ENCODE measurements at places on chromosomes 1 and 21.

GRCh38 chr21:27292783-27293182 is 325.9 kb upstream of the ADAMTS5 start:
- no peak for DNase-seq

- no peak for DNase-seq
Observed at GRCh38 chr1:118116401-118116800, 68.6 kb downstream of the SPAG17 start.

- no peak for DNase-seq
Observed at GRCh38 chr1:36539526-36539925, 56.8 kb upstream of the CSF3R start.

- no peak for DNase-seq
Observed at GRCh38 chr1:239989990-239990389, 101.7 kb upstream of the FMN2 start.

- DNase-seq, result no peak
Observed at GRCh38 chr1:3623441-3624199, 1.2 kb upstream of the TPRG1L start.

DNA sequence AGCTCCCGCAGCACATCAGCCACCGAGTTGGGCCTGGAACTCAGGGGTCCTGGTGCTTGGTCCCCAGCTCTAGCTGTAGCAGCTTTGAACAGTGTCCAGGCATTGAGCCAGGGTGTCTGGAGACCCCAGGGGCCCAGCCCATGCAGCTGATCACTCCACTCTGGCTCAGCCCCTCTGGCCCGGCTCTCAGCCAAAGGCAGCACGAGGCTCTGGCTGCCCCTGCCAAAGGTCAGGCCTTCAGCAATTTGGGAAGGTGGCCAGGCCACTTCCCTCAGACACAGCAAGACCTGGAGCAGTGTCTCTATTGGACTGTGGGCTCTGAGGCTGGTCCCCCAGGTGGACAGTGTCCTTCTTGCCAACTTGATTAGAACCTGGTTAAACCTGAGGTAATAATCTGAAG is 34.4 kb upstream of the RNF19B start:
- no peak for DNase-seq

- no peak for DNase-seq
Observed at GRCh38 chr1:19739628-19740027, 60.1 kb downstream of the TMCO4 start.

DNA sequence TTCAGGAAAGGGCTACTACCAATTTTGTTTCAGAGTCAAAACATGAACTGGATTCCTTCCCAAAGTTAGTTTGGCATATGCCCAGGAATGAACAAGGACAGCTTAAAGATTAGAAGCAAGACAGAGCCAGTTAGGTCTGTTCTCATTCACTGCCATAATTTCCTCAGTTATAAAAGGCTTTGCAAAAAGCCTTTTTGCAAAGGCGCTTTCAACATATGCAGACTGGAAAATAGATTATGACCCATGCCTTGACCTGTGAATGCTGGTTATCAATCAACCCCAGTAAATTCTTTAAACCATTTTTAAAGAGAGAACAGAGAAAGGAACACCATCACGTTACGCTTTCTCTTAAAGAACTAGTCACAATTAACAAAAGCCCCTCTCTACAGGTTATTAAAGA is 1.7 kb upstream of the FRRS1 start:
- no peak for DNase-seq

GRCh38 chr1:42541104-42541503 is 78.0 kb downstream of the CCDC30 start:
- DNase-seq, result no peak

DNA sequence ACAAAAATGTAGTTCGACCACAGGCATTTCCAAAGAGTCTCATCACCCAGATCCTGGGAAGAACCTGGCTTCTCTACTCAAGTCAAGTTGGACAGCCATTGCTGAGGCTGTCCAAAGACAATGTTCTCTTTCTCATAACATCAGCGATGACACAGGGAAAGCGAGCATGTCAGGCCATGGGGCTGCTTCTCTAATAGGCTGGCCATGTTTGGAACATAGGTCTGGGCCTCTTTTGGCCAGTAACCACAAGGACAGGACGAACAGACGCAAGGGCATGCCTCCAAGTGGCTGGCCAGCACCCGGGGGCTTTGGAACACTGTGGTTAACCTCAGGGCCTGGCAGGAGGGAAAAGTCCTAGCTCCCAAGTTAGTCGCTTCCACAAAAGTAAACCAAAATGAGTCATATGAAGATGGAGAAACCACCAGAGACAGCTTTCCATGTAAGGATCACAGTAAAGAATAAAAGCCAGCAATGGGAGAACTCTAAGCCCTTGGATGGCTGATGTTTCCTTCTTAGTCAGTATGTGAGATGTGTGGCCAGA is 80.6 kb upstream of the SLC44A3 start:
- DNase-seq, result no peak

DNA sequence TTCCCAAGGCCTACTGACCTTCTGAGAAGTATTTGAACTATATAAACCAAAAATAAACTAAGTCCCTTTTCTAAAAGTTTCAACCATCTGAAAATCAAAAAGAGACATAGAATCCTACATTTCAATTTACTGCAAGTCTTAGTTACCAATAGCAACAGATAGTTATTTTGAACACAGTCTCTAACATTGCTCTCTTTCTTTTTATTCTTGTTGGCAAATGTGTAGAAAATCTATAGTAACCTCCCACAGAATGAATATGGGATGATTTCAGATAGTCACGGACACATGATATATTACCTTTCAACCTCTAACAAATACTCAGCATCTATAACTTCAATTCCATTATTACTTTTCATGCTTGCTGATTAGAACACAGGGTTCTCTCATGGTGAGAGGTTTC is 68.9 kb upstream of the RAB3GAP2 start:
- DNase-seq, result no peak

GRCh38 chr1:68384321-68384813 is 65.4 kb downstream of the RPE65 start:
- peak; percentile 10 for DNase-seq

- no peak for DNase-seq
Observed at GRCh38 chr1:244050835-244051444, at the start of gene ZBTB18. TSS of gene ZBTB18 (plus strand) at chr1:244051283. CDS start at chr1:244051432, 149 bp downstream.

DNA sequence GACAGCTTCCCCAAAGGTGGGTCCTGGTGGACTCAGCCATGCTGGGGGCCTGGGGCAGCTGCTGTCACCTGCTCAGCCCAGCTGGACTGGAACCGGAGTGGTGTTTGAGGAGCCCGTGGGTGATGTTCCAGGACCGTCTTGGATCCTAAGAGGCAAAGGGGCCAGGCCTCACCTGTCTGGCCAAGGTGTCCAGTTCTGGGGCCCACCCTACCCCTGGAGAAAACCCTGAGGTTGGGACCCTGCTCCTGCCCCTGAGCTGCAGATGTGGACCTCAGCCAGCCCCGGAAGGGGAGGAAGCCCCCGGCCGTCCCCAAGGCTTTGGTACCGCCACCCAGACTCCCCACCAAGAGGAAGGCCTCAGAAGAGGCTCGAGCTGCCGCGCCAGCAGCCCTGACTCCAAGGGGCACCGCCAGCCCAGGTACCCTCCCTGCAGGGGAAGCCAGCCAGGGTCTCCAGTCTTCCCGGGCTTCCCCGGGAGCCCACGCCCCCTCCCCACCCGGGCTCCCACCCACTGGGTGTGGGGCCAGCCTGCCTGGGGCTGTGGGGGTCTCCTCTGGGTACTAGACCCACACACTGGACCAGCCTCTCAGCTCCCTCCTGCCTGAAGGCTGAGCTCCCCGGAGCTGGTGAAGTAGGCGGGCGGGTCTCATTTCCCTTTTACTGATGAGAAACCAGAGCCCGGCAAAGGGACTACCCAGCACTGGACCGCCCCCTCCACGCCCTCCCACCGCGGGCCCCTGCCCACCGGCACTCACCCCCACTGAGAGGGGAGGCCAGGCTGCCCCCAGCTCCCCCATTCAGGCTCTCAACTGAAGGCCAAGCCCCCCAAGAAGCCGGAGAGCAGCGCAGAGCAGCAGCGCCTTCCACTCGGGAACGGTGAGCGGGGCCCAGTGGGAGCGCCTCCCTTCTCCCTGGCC is 1.3 kb downstream of the AIRE start:
- DNase-seq, result no peak

- DNase-seq, result no peak
Observed at GRCh38 chr1:233482388-233482787, 131.5 kb upstream of the KCNK1 start.

- DNase-seq, result no peak
Observed at GRCh38 chr1:198957044-198957443, 318.2 kb downstream of the PTPRC start.

- DNase-seq, result peak; percentile 66
Observed at GRCh38 chr1:244833734-244834542, 1.5 kb upstream of the COX20 start.

- peak; percentile 47 for DNase-seq
Observed at GRCh38 chr1:101314244-101314643, 77.4 kb downstream of the S1PR1 start.

- no peak for DNase-seq
Observed at GRCh38 chr21:33205476-33205875, 24.3 kb upstream of the IFNAR2 start.

DNA sequence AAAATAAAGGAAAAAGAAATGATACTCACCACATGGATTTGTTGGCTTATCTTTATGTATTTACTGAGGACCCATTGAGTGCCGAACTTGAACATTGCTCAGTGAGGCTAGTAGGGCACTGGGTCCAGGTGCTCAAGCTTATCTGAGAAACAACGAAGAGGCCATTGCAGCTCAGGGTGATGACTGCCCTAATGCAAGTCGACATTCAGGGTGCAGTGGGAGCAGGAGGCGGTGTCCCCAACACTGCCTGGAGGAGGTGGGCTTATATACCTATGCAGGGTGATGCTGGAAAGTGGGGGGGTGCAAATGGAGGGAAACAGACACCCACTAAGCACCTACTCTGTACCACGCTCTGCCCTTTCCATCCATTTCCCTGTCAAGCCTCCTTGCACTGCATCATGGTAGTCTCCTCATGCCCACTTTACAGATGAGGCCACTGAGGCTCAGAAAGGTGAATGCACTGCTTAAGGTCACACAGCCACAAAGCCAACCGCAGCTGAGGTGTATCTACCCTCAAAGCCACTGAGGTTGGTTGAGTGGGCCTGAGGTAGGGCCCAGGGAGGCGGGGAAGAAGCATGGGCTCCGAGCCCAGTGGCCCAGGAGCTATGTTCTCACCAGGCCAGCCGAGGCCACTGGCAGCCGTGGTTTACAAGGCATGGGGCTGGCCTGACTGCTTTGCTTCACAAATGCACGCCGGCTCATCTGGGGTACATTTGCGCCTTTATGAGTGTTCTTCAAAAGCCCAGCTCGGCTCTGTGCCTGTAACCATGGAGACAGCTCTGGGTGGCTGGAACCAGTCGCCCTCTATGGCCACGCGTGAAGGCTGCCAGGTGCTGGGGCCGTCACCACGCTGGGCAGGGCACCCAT is 103.8 kb downstream of the EPHB2 start:
- DNase-seq, result no peak

DNA sequence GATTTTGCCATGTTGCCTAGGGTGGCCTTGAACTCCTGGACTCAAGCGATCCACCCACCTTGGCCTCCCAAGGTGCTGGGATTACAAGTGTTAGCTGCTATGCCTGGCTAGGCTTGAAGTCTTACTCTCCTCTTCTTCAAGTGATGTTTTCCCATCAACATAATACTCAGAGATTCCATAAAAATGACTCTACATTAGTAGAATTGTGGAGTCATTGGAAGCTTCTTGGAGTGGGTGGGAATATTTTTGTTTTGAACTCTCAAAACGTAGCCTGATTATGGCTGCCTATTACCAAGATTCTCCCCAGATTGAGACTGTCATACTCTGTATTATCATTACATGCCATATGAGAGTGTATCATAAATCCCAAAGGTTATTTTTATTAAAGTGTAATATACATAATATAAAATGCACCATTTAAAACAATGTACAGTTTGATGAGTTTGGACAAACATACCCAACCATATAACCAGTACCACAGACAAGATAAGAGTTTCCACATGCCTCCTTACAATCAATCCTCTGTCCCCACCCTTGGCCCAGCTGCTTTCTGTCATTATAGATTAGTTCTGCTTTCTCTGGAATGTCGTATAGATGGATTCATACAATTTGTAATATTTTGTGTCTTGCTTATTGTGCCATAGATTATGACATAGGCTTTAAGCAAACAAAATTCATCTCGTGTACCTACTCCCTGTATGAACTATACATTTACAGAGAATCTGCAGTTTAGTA is 8.0 kb upstream of the DNM3 start:
- DNase-seq, result no peak

- peak; percentile 42 for DNase-seq
Observed at GRCh38 chr1:34924759-34925555, 4.5 kb downstream of the DLGAP3 start.

DNA sequence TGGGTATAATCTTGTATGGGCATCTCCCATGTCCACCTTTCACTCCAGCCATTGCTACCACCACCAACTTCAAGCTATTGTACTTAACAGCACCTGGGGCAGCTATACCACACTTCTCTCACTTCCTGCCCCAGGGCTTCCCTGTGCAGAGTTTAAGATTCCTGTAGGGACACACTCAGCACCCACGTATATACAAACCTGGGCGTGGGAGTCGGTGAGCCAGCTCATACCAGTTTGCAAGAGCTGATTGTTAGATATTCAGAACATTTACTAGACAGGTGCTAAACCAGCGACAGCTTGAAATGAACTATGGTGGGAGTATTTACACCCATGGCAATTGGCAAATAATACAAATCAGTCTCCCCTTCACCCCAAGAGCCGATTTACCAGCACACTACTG is 114.8 kb upstream of the CSF3R start:
- DNase-seq, result no peak

- DNase-seq, result no peak
Observed at GRCh38 chr1:203269654-203270020, 35.7 kb upstream of the BTG2 start.

DNA sequence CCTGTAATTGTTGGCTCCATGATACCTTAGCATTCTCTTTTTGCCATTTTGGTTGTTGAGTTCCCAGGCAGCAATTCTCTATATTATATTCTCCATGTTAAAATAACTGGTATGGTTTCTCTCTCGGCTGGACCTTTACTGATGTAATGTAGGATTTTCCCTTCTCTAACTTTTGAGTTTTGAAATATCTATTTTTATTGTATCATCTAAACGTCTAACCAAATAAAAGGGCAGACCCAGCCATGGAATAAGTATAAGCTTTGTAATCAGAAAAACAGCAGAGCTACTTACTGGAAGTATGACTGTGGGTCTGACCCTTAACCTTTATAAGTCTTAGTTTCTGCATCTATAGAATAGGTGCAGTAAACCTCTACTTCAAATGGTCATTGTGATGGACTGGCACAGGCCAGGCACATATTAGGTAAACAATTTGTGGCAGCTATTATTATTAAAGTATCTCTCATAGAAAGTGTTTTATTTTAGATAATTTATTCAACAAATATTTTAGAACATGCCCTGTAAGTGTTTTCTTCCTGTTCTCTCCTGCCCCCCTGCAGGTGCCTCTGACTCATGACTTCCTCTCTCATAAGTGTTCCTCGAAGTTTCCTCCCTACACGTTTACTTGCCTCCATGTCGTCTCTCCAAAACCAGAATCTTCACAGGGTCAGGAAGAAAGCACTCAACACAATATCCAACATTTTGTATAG is 224.9 kb upstream of the FGGY start:
- DNase-seq, result peak; percentile 26

GRCh38 chr1:179806333-179806732 is 63.2 kb downstream of the FAM163A start:
- DNase-seq, result no peak

- DNase-seq, result peak; percentile 92
Observed at GRCh38 chr1:109161858-109162606, 48.1 kb downstream of the ELAPOR1 start.

GRCh38 chr1:228734881-228735801 is at the start of gene RHOU:
TSS of gene RHOU (plus strand) at chr1:228735479. CDS start at chr1:228735743, 264 bp downstream.
- DNase-seq, result peak; percentile 77

GRCh38 chr21:45949928-45950739 is 31.4 kb upstream of the COL6A1 start:
- no peak for DNase-seq

- no peak for DNase-seq
Observed at GRCh38 chr1:155801149-155801548, 55.9 kb downstream of the GON4L start.

Data from activated CD4-positive, alpha-beta T cell treated with anti-CD3 and anti-CD28 coated beads, Interleukin-10, Interleukin-2, amounts not matched to agents 100 ng/mL and 50 ng/mL, durations not matched to agents 16 hours and 8 hours (primary cell).